ENCODE measurements at places on chromosomes 5 and 9.

GRCh38 chr9:15206903-15207696 lies 99.9 kb downstream of the TTC39B start:
- DNase-seq, result no peak

GRCh38 chr9:73151653-73152542 lies at the start of gene ANXA1:
ANXA1 (plus strand) TSS chr9:73151865; CDS start chr9:73158536, 6,671 bp downstream.
- DNase-seq, result peak; percentile 26

GRCh38 chr9:4059437-4059836 lies 240.4 kb downstream of the GLIS3 start:
- no peak for DNase-seq

DNA sequence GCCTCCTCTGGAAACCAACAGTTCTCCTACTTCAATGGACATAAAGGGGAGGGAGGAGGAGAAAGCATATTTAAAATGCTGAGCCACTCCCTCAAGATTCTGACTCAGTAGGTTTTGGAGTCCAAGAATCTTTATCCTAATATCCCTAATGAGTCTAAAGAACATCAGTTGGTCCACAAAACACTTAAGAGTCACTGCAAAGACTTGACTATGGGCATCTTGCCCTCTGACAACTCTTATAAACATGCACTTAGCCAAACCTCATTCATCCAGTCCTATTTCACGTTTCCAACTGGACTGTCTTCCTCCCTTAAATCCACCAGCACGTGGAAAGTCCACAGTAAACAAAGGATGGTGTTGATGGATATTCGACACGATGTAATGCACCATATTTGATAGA lies 172.5 kb downstream of the FAM114A2 start:
- DNase-seq, result no peak

- DNase-seq, result no peak
Observed at GRCh38 chr9:37061768-37062167, 27.7 kb upstream of the PAX5 start.

- no peak for DNase-seq
Observed at GRCh38 chr5:63170486-63170885, 591.9 kb downstream of the LRRC70 start.

DNA sequence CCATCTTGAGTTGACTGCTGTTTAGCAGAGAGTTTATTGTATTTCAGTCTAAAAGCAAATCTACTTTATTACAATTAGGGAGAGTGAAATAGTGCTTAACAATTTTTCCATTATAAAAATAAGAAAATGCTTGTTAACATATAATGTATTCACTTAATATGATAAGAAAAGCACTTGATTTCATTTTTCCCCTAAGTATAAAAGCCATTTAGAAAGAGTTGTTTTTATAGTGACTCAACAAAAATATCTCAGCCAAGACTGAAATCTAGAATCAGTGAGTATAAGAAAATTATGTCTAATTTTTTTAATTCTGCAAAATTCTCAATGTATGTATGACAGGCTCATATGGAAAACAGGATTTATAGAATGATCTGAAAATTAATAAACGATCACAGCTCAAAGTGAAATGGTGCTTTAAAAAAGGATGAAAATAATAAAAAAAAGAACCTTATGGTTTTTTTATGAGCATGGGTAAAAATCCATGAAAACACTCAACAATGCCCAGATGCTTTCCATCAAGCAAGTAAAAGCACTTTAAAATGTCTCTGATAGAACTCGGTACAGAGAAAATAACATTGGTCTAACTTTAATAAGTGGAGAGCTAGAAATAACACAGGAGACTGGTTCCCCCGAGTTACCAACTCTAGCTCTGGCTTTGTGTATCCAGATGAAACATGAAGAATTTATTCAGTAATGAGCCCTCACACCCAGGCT lies 1057.8 kb upstream of the WWC1 start:
- DNase-seq, result no peak

DNA sequence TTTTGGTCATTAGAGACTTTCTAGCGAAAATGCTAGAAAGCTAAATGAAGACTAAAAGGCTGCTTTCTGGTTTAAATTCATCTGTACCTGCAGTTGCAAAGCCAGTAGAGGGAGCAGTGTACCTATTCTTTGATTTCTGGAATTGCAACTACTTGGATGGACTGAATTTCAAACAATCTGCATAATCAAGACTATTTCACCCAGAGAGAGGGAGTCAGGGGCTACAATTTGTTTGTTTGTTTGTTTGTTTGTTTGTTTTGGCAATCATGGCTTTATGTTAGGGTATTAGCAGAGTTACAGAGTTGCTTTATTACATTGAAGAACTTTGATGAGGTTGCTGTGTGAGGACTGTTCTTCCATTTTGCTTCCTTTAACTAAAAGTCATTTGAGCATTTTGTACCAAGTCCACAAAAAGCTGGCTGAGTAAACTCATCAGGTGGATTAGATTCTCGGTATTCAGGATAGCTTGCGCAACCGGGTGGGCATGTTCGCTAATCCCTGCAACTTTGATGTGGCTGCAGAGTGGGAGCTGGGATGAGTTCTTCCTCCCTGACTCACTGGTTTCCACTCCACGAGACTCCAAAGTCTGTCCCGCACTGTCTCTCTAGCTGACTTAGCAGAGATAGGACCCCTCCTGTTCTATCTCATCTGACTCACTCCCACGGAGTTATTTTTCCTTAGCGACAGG lies 80.0 kb upstream of the TUT7 start:
- DNase-seq, result peak; percentile 38

- DNase-seq, result no peak
Observed at GRCh38 chr9:107881626-107882300, 392.2 kb upstream of the KLF4 start.

Measured in right hindlimb (tissue), 1 donor.